ENCODE measurements at places on chromosomes 2 and 18.

DNA sequence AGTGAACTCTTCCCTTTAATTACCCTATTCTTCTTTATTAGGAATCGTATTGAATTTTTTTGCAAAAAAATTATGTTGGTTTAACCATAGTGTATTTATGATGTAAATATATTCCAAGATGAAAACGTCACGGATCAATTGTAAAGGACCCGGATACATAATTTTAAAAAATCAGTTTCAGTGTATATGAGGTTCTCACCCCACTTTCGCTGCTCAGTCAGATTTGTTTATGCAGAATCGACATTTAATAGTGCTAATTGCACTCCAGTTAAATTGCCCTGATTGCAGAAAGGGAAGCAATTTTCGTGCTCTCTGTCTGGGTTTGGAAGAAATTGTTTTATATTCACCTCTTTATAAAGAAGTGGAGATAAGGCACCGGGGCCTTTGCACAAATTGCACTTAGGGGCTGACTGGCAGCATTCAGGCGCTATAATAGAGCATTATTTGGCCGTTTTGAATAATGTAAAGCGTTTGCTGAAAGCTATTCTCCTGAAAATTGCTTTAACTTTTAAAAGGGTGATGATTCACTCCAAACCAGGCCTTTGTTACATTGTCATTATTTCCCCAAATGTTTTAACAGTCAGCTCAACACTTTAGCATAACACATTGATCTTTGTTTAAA, 3.0 kb upstream of the SP9 start:
- no peak for DNase-seq

DNA sequence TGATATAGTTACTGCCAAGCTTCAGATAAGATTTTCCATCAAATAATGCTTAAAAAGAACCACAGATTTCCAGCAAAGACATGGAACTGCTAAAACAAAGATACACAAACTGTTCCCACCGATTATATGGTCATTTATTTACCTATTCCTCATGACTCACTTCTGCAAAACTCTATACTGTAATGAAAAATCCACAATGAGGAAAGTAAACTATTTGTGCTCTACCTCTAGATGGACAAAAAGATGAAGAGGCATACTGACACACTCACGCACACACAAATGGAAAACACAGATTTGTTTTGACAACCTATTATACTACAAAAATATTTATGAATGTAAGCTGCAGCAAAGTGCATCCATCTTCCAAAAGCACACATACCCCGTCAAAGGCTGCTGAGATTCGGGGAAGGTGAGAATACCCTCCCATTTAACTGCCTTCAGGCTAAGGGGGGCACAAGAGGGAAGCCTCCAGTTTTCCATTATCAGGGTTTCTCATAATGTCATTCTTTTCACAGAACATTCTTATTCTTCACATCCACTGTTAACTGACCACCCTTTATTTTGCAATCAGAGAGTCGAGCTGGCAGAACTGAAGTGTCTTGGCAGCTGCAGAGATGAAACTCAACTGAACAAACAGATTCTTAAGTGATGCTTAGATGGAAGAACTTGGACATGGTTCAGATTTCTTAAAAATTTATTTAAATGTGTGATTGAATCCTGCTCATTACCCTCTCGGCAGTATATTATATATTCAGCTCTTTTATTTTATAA, 115.9 kb upstream of the TANK start:
- DNase-seq: no peak

DNA sequence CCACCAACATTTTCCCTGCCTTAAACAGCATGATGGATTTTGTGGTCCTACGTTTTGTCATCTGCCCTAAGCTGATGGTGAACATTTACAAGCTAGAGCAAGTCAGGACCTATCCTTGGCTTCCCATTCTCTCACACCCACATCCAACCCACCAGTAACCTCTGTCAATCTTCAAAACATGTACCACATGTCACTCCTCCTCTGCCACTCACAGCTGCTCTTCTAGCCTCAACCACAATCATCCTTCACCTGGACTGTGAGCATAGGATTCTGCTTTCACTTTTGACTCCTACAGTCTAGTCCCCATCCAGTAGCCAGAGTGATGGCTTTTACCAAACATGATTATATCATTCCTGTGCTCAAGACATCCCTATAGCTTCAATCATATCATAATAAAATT, 279.8 kb upstream of the DLGAP1 start:
- no peak for DNase-seq

GRCh38 chr2:119756837-119757236, 2.9 kb upstream of the PTPN4 start:
- DNase-seq: peak; percentile 66

- peak; percentile 77 for DNase-seq
Measured at GRCh38 chr18:55421615-55422419, 166.2 kb downstream of the TCF4 start.

DNA sequence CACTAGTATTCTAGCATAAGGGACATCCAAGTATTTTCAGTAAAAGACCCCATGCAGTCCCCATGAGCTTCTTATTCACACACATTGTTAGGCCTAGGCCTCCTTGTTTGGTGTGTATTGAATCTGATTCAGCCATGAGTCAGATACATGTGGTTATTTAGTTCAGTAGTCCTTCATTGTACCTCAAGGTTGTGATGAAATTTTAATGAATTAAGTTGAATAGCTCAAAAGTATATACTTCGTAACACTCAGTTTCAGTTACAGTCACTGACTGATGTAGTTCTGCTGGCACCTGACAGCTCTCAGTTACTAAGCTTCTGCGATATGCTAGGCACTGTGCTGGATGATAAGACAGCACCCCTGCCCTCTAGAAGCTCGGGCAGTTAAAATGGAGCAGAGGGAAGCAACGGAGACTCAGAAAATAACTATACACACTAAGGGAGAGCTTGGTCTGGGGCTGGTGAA, 86.4 kb downstream of the XRCC5 start:
- DNase-seq: no peak

GRCh38 chr2:220332886-220333285, 705.5 kb downstream of the SLC4A3 start:
- DNase-seq: no peak

GRCh38 chr2:102235042-102235473, 48.2 kb downstream of the IL1RL2 start:
- DNase-seq: no peak

GRCh38 chr2:217797661-217798069, 205.1 kb downstream of the TNS1 start:
- DNase-seq: no peak

DNA sequence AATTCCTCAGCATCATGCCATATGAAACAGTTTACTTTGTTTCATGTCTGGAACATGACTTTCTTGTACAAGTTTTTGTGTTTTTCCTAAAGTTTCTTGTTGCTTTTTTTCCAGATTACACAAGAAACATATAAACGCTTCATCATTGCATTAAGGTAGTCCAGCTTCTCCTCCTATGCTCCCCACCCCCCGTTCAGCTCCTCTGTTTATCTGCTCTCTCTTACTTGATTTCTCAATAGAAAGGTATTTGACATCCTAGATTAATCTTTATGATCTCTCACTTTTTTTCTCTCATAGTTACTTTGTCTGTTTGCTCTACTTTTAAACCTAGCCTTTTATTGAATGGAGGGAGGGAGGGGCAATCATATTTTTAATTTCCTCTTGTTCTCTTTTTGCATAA, 25.4 kb downstream of the SLC40A1 start:
- no peak for DNase-seq

DNA sequence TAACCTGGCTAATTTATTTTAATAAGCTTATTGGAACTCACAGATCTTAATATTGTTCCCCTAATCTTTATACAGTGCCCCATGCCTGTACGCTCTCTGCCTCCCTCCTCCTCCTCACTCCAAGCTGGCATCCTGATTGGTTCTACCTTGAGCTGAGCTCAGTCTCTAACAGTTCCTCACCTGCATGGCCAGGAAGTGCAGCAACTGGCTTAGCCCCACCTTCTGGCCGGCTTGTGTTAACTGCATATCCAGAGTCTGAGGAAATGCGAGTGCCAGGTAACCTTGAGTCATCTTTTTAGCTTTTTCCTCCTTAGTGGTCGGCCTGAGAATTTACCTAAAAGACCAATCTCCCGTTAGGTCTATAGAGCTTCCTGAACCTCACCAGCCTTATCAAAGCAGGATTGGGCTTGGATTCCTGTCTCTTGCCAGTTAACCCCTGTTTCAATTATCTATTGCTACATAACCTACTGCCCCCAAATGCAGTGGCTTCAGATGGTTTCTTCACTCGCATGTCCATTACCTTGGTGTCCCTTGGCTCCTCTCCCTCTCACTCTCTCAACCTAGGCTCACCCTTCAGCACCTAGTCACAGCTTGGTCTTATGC, 89.5 kb upstream of the STK39 start:
- no peak for DNase-seq

- DNase-seq: no peak
Measured at GRCh38 chr18:10142056-10142455, 228.2 kb downstream of the VAPA start.

DNA sequence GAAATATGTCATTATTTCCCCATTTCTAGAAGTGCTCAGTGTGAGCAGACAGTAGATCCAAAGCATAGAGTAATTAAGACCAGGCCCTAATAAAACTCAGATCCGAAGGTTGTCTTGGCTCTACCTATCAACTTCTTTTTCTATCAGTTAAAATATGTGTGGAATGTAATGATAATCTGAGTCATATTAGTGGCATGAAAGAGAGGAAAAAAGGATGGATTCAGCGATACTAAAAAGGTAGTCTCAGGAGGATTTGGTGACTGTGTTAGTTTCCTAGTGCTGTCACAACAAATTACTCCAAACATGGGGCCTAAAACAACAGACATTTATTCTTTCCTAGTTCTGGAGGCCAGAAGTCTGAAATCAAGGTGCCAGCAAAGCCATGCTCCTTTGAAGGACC, 103.7 kb upstream of the NABP1 start:
- DNase-seq: no peak

DNA sequence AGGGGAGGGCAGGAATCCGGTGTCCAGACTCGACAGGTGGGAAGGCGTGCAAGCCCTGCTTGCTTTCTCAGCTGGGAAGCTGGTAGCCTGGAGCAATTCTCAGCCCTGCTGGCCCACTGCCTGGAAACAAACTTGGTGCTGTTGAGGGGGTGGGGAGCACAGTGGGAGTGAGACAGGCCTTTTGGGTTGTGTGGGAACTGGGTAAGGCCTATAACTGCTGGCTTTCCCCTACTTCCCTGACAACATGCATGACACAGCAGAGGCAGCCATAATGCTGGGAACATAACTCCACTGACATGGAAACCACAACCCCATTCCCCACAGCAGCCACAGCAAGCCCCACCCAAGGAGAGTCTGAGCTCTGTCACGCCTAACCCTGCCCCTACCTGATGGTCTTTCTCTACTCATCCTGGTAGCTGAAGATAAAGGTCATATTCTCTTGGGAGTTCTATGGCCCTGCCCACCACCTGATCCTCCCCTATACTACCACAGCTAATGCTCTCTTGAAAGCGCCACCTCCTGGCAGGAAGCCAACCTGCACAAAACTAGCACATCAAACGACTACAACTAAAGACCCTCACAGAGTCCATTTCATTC, 122.9 kb upstream of the ACVR1C start:
- no peak for DNase-seq

DNA sequence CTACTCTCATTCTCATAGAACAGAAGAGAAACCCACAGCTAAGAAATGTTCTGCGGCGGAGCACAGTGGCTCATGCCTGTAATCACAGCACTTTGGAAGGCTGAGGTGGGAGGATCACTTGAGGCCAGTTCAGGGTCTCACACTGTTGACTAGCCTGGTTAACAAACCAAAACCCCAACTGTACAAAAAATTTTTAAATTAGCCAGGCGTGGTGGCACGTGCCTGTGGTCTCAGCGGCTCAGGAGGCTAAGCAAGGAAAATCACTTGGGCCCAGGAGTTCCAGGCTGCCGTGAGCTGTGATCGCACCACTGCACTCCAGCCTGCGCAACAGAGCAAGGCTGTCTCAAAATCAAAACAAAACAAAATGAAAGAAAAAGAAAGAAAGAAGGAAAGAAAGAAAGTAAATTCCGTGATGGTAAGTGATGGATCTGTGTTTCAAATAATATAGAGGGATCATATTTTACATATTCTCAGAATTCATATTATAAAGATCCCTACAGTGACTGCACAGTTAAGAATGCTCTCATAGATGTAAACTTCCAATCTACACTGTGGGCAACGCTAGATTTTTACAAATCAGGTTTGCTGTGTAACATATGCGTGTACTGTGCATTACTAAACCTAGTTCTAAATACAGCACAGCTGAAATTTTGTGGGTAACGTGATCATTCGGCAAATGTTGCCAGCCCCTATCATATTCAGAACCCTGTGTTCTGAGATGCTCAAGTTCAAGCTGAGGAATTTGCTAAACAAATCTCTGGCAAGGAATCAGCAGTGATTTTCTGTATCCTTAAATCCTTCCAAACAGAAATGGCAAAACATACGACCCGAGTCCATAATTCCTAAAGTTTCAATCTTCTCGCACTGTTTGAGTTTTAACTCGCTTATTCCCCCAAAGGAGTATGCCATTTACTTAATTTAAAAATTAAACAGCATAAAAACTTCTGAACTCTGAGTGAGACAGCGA, 1.2 kb upstream of the RAB12 start:
- DNase-seq: no peak

GRCh38 chr2:26395394-26395793, 6.3 kb upstream of the DRC1 start:
- DNase-seq: peak; percentile 12

- DNase-seq: no peak
Measured at GRCh38 chr18:39487932-39488331, 1922.3 kb upstream of the CELF4 start.

GRCh38 chr2:57973621-57974186, 72.9 kb upstream of the VRK2 start:
- no peak for DNase-seq

DNA sequence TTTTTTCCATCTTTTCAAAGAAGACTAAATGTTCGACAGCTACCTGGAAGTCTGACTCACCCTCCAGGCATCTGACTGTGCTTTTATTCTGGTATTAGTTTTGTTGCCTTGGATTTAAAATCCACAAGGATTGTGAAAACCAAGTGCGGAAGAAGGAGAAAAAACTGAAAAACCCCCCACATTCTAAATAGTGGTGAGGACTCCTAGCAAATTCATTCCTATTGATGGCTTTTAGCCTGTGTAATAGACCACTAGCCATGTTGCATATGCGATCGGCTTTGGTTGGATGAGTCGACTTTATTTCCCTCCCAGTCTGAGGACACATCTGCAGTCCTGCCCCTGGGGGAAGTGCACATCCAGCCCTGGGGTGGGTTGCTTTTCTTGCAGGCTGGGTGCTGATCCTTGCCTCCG, 16.9 kb downstream of the LDLRAD4 start:
- DNase-seq: no peak

DNA sequence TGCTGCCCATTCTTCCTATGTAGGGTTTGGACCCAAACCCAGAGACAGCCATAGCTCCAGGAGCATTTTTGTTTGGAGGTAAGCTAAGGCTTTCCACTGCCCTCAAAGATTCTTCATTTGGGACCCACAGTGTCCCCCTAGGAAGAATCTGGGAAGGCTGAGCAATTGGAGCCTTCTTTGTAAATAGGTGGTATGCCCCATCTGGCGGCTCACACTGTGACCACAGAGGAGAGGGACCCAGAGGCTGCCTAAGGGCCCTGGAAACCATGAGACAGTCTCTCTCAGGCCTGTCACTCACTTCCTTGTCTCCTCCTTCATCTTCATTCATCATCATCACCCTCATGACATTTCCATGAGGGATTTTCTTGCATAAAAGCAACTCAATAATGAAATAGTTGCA, 215.4 kb upstream of the OSR1 start:
- no peak for DNase-seq

- no peak for DNase-seq
Measured at GRCh38 chr2:190714958-190715357, 66.1 kb downstream of the NAB1 start.

GRCh38 chr18:73544032-73544431, 603.6 kb downstream of the FBXO15 start:
- no peak for DNase-seq
